ENCODE measurements at places on chromosomes 5 and 9.

DNA sequence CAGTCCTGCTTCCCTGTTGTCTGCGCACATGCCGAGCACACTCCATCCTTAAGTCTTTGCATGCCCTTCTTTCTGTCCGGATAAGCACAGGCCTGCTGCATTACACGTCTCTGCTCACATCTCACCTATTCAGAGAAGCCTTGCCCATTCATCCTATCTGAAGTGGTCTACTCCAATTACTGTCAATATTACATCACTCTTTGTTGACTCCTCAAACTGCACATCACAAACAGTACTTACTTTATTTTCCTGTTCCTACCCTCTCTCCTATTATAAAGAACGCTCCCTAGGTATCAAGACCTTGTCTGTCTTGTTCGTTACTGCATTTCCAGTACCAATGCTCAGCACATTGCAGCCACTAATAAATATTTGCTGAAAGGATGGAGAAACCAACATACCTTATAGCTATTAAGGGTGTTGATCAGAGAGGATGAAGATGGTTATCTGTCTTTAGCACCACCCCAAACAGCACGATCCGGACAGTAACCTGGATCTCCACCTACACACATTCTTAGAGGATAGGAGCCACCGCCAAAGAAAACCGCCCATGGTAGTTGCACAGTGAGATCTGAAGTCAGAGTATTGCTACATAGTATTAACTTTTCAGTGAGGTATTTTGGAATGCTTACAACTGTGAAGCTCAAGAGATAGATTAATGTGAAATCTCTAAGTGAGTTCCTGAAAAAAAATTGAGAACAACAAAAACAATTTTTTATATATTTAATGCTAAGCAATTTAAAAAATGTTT, 1.6 kb upstream of the PRRC1 start:
- DNase-seq: no peak

DNA sequence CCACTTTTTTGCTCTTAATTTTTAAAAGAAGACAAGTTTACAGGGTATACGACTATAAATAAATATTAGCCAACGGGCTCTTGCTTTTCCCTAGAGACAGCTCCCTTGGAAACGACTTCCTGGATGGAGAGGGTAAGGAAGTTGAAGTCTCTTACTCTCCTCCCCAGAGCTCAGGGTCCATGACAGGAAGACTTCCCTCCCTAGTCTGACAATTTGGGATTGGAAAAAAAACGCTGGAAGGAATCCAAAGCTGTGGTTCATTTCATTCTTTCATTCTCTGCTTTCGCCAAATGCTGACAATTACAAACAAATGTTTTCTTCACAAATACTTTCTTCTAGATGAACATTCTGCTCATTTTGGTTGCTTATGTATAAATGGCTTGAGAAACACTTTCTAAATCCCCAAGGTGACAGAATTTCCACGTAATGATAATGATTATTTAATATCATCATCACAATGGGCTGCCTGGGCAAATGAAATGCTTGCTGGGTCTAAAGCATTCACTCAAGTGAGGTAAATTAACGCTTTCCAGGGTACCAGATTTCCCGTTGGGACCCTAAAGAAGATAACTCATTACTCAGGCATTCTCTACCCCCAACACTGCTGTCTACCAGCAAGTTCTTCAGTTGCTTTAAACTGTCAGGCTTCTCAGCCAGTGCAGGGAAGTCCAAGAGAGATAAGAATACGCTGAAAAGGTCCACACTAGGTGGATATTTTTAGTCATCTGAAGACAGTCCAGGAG, 139.8 kb upstream of the SLC30A5 start:
- no peak for DNase-seq

DNA sequence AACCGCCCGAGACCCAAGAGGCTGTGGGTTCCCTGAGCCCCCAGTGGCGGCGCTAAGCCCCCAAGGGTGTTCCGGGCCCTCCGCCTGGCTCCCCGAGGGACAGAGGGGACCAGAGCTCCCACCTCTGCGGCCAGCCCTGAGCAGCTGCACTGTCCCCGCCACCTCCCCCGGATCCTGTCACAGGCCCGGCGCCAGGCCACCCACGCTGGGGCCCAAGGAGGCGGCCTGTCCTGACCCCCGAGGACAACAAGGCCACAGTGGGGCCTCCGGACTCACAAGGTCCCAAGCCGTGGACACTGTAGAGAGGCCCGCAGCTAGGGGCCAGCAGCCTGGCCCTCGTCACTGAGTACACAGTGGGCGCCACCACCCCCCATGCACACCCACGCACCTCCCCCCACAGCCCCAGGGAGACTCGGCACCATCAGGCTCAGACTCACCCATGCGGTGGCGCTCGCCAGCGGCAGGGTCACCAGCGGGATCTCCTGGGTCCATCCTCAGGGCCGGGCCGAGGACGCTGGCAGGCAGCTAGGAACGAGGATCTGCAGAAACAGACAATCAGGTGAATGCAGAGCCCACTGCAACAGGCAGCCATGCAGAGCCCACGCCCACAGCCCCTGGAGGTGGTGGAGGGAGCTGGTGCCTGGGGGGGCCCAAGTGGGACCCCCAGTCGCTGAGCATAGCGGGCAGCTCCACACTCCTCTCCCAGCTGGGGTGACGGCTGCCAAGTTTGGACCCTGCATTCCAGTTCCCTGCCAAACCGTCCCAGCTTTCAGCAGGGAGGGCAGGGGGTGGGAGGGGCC, 27.9 kb downstream of the EXD3 start:
- no peak for DNase-seq

GRCh38 chr5:151509231-151509630, 61.8 kb downstream of the SLC36A1 start:
- DNase-seq: no peak

DNA sequence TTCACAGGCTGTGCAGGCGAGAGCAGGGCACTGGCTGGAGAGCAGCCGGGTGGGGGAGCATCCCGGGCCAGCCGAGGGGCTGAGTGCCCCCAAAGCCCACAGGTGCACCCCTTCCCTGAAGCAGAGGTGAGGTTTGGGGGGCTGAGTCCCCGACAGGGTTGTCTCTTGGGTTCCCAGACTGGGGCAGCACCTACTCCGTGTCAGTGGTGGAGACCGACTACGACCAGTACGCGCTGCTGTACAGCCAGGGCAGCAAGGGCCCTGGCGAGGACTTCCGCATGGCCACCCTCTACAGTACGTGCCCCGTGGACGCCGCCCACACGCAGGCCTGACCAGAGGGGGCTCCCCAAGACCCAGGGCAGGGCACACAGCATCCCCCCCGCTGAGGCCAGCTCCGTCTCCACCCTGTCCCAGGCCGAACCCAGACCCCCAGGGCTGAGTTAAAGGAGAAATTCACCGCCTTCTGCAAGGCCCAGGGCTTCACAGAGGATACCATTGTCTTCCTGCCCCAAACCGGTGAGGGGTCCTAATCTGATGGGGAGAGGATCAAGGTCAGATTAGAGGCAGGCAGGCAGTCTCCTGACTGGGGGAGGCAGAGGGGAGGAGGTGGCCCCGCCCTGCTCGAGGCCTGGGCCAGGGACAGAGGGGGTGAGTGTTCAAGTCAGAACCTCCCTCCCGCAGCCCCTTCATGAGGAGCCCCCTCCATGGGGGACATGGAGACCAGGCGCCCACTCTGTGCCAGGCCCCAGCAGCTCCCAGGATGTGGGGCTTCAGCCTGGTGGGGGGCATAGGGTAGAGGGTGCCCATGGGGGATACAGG, 2.7 kb downstream of the PTGDS start:
- no peak for DNase-seq

DNA sequence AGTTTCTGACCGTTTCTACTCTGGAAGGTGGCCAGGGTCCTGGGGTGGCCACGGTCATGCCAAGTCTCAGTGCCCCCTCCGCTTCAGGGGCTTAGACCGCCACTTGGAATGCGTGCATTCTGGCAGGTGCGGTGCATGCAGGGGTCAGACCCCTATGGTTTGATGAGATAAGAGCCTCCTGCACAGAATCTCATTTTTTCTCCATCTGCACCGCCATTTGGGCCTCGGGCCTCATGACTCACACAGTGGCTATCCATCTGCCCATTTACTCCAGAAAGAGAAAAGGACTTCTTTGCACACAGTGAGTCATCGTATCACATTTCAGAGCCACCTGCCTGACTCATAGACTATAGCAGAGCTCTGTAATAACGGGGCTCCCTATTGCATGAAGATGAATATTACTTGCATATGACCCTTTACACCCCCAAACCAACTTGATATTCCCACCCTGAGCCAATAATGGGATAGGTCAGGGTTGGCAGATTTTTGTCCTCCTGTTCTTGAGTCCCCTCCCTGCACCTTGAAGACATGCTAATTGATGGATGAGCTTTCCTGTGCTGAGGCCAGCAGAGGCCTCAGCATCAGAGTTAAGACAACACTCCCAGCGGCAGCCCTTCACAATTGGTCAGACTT, 157.4 kb downstream of the NR3C1 start:
- no peak for DNase-seq

DNA sequence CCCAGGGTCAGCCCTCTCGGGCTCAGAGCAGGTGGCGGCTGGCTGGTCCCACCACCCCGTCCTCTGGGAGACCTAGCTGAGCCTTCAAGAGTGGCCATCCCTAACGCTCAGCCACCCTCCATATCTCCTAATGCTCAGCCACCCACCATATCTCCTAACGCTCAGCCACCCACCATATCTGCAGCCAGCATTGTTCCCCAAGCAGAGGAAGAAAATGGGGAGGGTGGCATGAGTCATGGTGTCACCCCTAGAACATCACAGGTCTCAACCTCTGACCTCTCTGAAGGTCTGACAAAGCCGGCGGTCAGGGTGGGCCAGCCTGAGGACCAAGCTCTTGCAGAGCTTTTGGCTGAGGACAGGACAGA, 14.7 kb downstream of the LHX3 start:
- no peak for DNase-seq

DNA sequence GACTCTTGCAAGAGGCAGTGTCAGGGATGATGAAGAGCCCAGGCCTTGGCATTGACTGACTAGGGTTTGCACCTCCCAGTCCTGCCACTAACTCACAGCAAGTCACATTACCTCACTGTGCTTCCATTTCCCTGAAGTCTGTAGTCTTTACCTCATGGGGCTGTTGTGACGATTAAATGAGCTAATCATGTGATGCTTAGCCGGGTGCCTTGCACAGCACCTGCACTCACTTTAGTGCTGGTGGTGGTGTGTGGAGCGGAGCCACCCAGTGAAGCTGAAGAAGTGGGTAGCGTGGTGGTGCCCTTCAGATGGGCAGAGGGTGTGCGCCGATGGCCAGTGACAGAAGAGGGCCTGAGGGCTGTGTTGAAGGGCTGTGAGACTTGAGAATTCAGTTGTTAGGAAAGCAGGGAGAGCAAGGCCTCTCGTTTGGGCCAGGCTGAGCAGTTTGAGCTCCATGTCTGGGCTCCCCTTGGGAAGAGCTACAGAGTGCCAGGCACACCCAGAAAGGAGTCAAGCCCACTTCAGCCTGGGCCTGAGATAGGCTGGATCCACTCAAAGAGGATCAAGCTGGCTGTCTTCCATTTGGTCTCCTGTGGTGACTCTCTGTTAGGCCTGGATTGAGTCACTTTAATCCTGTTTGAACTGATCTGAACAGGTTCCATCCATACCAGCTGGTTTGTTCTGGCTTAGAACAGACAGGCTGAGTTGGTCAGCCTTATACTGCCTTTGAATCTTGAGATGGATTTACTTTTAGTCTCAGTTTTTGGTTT, 42.5 kb downstream of the RALGPS1 start:
- no peak for DNase-seq

- no peak for DNase-seq
Observed at GRCh38 chr9:136531186-136531903, 14.5 kb downstream of the NOTCH1 start.

DNA sequence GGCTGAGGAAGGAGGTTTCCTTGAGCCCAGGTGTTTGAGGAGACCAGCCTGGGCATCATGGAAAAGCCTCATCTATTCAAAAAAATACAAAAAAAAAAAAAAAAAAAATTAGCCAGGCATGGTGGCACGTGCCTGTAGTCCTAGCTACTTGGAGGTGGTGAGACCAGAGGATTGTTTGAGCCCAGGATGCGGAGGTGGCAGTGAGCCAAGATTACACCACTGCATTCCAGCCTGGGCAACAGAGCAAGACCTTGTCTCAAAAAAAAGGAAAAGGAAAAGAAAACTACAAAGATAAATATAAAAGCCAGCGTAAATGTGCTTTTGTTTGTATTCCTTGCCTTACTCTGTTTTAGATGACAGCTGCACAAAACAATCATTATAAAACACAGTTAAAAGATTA, 2249.2 kb upstream of the C9orf72 start:
- no peak for DNase-seq

DNA sequence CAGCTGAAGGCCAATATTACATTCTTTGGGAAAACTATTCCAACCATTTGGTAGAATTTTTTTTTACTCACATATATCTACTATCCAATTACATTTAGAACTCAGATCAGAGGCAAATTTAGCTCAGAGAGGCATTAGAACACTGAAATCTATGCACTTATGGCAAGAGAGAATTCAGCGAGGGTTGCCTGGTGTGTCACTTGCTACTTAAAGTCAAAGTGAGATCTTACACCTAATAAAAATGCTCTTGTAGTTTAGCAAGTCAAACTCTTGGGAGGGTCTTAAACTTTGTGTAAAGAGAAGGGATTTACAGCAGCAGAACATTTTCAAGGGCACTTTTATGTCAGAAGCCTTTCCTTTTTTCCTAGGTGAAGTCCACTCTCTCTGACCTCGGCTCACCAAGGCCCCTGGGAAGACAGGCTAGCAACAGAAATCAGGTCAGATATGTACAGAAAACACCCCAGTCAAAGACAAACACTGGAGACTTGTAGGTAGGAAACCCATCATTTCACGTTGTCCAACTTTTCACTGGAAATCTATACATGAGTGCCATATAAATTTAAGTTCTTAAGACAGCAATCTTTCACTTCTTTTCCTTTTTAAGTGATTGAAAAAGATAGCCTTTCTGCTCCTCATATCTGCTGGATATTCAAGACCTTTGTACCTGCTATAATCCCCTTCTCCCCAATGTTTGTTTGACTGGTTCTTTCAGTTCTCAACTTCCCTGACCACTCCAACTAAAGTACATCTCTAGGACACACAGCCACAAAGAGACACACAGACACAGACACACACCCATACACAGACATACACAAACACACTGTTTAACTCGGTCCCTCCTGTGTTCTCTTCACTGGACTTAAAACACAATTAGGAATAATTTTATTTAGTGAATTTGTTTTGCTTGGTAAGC, 635.8 kb downstream of the PDE4D start:
- no peak for DNase-seq

DNA sequence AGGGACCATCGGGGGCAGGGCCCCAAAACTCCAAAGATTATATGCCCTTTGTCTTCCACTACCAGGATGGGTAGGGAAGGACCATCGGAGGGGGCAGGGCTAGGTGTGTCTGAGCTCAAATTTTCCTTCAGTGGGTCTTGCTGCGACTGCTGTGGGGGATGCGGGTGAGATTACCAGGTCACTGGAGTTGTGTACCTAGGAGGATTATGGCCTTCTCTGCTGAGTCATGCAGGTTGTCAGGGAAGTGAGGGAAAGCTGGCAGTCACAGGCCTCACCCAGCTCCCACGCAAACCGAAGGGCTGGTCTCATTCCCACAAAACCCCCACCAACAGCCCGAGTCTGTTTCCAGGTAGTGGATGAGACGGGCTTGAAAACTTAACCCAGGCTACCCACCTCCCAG, 489.4 kb downstream of the ZNF608 start:
- DNase-seq: no peak

DNA sequence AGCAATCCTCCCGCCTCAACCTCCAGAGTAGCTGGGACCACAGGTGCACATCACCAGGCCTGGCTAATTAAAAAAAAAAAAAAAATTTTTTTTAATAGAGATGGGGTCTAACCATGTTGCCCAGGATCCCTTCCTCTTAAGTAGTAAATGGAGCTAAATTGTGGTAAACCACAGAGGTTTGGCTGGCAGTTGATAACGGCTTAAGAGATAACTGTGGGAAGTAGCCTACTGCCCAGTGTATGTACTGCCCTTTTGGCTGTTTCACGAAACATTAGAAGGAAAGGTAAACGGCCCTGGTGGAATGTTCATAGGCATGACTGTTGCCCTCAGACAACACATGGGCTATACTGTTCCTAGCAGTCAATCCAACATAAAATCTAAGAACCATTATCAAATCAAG, 44.4 kb downstream of the HMGCR start:
- no peak for DNase-seq

Data from stimulated activated CD8-positive, alpha-beta memory T cell treated with anti-CD3 and anti-CD28 coated beads, Interleukin-15, amount 100 ng/mL, for 4 hours (primary cell).